NCI-H526 (cell line): ENCODE measurements at places on chromosomes 11 and 22.

DNA sequence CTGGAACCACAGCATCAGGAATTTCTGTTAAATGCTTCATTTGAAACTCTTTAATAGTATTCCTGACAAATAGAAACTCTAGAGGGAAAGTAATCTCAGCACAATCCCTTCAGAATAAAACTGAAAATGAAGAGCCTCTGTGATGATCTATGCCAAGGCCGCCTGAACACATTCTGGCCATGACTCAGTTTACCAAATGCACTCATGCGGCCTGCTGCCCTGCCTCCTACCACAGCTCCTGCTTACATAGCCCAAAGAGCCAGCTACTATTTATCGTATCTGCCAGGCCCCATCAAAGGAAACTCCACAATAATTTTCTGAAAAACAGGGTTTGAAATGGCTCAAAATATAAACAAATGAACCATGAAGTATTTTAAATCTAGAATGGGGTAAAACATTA, 27.0 kb downstream of the ARL14EP start:
- no peak for DNase-seq

DNA sequence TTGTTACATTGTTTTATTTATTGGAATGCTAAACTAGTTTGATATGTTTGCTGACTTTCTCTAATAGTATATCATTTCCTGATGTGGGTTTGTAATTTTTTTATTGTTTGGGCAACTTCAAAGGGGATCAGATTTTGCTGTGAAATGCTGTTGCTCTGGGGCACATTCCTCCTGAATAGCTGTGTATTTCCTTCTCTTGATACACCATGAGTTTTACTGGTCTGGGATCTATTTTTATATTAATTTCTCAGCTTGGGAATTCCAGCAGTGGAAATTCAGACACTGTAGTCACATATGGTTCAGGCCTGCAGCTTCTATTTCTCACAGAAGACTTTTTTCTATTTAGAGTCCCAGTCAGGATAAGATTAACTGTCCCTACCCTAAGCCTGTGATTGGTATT, 58.9 kb downstream of the RPUSD4 start:
- DNase-seq: no peak

- DNase-seq: no peak
These were observed 10.0 kb downstream of the MED15 start for GRCh38 chr22:20517422-20517821.

DNA sequence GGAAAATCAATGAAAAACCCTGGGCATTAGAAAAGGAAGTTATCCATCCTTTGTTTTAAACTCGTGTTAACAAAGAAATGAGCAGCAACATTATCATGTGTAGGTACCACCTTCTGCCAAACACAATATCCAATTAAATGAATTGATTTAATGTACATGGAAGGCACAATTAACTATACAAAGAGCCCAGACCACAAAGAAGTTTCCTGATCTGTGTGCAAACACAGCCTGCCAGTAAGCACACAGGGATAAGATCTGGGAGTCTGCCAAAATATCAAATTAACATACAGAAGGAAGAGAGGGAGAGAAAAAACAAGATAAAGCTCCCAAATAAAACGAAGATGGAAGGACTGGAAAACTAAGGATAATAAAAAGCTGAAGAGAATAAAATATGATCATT, 54.1 kb upstream of the SLC25A1 start:
- no peak for DNase-seq

DNA sequence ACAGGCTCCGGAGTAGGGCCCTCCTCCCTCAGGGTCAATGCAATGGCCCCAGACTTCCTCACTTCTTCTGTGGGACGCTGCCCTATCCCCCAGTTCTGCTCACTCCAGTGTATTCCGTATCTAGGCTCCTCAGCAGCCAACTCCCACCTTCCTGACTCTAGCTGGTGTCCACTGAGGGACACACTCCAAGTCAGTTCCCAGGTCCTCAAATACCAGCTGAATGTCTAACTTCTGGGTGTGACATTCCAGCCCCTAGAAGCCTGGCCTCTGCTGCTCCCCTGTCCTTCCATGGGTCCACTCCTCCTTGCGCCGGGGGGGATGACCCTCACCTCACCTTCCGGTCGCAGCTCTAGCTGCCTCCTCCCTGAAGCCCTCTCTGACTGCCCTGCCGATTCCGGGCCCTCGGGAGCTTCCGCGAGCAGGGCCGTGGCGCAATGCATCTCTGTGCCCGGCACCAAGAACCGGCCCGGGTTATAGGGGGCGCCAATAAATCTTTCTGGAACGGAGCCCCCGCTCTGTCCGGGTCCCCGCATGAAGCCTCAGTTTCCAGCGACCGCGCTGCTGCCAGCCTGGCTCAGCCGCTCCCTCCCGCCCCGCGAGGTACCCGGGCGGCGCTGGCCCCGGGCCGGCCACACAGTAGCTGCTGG, 15.4 kb downstream of the BAD start:
- no peak for DNase-seq
